Fibroblast of mammary gland (primary cell): ENCODE measurements at places on chromosomes 7 and 10.

- DNase-seq = no peak
Measured at GRCh38 chr10:98949306-98949705, 286.3 kb downstream of the HPSE2 start.

DNA sequence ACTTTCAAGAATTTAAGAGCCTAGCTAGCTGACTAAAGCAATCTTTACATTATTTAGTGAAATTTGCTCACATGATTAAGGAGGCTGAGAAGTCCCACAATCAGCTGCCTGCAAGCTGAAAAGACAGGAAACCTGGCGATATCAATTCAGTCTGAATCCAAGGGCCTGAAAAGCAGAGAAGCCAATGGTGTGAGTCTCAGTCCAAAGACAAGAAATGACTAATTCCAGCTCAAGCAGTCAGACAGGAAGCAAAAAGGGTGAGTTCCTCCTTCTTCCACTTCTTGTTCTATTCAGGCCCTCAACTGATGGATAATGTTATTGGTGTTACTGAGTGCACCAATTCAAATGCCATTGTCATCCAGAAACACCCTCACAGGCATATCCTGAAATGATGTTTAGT, 1231.6 kb upstream of the CELF2 start:
- peak; percentile 67 for DNase-seq

- DNase-seq = no peak
Measured at GRCh38 chr7:50450590-50451032, 461 bp upstream of the FIGNL1 start.

GRCh38 chr10:22839639-22840038, 88.2 kb upstream of the ARMC3 start:
- DNase-seq = no peak

DNA sequence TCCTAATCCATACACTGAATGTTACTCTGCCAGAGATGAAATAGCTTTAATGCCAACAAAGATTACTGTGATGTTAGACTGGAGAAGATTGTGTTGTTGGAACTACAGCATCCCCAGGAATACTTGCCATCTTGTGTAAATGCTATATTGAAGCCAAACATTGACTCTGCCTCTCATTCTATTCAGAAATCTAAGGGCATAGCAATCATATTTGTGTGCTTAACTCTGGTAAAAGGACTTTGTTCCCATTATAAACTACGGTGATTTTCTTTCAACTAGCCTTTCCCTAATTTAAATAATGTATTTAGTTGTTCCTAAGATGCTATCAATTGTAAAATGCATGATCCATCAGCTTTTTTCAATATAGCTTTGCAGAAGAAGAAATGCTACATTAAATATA, 498.4 kb upstream of the LRRN3 start:
- no peak for DNase-seq

- DNase-seq = no peak
Measured at GRCh38 chr10:121990015-121990677, 1.2 kb downstream of the TACC2 start.
